ENCODE measurements at places on chromosomes 3 and 15.

GRCh38 chr3:165642761-165643420, 194.3 kb downstream of the BCHE start:
- peak; percentile 99 for DNase-seq

GRCh38 chr3:15959434-15959811, 161.6 kb upstream of the ANKRD28 start:
- DNase-seq: peak; percentile 55

DNA sequence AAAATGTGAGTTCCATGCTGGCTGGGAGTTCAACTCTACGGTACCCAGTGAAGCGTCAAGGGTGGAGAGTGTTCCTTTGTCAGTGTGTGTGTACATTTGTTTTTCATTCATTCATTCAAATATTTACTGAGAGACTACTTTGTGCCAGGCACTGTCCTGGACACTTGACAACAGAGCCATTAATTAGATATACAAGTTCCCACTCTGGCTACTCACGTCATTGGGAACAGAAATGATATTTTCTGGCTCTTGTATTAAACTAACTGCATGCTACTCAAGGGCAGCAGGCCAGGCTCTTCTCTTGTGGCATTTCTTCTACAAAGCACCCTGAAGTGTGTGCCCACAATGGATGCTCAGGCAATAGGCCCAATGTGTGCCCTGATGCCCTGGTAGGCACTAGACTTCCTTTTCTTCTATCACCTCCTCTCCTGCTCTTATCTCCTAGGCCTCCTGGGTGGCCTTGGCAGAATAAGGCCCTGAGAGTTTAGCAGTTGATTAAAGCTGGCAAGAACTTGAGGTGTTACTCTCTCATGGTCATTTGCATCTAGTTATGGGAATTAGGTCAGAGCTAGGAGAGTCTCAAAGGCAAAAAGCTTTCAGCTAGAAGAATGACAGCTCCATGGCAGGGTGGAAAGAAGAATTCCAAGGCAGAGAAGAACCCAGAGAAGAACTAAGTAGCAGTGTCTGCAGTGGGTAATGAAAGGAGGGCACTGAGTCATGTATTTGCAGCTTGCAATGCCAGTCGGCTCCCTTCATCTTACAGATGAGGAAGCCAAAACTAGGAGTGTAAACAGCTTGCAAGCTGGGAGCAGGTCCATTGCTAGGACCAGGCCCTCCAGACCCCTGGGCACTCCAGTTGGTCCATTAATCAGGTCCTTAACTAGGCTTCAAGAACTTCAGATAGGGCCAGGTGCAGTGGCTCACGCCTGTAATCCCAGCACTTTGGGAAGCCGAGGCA, 14.0 kb upstream of the SMAD3 start:
- no peak for DNase-seq

DNA sequence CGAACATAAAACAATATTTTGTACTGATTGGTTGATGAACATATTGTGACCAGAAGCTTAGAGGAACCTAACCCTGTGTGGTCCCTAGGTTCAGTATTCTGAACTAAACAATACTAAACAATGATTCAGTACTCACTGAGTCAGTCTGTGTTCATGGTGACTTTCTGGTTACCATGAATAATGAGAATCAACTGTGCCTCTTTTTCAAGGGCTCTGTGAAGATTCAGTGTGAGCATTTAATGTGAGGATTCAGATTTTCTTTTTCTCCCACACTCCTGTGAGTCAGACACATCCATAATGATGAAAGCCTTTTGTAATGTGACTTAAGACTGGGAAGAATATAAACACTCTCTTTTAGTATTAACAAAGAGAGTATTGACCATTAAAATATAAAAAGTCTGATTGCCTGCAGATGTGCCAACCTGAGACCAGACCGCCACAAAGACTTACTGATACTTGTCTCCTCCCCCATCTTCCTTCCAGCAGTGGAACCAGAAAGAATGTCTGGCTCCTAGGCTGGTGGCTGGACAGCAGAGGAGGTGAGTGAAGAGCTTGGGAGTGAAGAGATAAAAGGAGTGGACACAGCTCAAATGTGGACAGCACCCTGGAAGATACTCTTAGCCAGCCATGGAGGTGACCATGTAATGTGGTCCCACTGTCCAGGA, 17.6 kb upstream of the ACTL6A start:
- DNase-seq: peak; percentile 90

- no peak for DNase-seq
Observed at GRCh38 chr3:1515882-1516281, 423.1 kb downstream of the CNTN6 start.

DNA sequence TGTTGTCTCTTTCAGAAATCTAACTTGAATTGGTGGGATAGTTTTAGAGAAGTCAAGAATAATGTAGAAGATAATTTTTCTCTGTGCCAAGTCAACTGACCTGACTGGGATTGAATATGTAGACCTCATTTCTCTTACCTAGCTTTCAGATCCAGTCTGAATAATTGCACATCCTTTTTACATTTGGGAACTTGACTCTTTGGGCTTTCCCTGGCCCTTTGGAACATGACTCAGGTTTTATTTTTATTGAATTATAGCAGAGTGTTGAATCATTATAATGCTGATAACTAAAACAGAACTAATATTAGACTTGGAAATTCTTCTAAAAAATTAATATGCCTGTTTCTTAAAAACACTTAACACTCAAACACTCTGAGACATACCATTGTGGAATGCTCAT, 76.5 kb downstream of the PFN2 start:
- no peak for DNase-seq

- DNase-seq: peak; percentile 13
Observed at GRCh38 chr3:143783851-143784370, 64.4 kb downstream of the SLC9A9 start.

DNA sequence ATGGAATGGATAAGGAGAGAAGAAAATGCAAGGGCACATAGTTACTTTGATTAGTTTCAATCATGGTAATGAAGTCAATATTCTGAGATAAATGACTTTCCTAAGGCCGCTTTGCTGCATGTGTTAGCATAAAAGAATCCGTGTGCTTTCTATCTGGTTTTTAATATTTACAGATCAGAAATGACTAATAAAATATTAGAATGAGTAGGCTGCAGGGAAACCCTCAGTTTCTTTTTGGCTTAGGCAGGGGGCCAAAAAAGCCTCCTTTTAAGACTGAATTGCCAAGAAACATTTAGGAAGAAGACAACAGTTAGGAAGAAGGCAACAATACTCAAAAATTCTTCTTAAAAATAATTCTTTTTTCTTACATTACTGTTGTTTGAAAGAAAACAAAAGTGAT, 11.6 kb downstream of the NEK11 start:
- no peak for DNase-seq
